LoVo (cell line): ENCODE measurements at places on chromosomes 1 and 21.

GRCh38 chr1:29156543-29157268 lies 25.0 kb downstream of the SRSF4 start:
- no peak for DNase-seq

- DNase-seq = peak; percentile 68
Observed at GRCh38 chr1:225896937-225897549, 8.1 kb upstream of the LEFTY1 start.

DNA sequence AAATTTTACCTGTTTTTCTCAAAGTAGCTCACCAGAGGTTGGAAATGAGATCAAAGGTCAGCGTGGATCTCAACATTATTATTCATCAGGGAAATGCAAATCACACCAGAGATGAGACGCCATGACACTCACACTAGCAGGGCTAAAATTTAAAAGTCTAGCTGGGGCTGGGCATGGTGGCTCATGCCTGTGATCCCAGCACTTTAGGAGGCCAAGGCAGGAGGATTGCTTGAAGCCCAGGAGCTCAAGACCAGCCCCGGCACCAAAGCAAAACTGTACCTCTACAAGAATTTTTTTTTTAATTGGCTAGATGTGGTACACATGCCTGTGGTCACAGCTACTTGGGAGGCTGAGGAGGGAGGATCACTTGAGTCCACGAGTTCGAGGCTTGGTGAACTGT lies 41.4 kb upstream of the PCBP3 start:
- no peak for DNase-seq

- no peak for DNase-seq
Observed at GRCh38 chr1:217369996-217370551, 260.8 kb downstream of the GPATCH2 start.

- DNase-seq = no peak
Observed at GRCh38 chr21:17931080-17931479, 111.9 kb upstream of the C21orf91 start.

DNA sequence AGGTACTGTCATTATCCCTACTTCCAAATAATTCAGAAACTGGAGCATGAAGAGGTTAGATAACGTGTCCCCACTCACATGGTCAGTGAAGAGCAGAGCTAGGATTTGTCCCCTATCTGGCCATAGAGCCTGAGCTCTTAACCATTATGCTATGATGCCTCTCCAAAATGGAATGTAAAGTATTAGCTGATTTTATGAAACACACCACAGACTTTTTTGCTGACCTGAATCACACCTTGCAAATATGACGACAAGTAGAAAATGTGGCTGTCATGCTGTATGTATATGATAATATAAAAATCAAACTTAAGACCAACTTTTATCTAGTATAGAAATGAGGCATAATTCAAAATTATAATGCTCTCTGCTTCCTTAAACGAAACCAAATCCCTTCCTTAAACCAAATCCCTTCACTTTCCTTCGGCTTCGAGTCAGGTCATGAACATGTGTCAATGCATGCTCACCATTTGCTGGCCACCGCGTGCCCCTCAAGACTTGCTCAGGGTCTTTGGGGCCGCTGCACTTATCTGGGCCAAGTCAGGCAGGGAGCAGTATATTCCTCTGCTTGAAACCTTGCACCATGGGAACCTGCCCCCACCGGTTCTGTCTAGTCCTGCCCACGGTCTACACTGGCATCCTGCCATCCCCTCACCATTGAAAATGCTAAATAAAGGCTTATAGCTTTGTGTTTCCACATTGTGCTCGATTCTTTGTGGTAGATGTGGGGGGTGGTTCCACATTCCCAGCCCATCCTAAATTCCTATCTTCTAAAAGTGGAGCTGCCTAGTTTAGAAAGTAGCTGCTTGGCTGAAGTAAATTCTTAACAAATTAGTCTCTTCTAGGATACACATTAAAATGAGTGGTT lies 1.6 kb upstream of the TMCC2 start:
- no peak for DNase-seq

GRCh38 chr1:210764536-210764935 lies 369.4 kb downstream of the KCNH1 start:
- no peak for DNase-seq

- DNase-seq = no peak
Observed at GRCh38 chr1:1748686-1749321, 24.6 kb upstream of the CDK11A start.

DNA sequence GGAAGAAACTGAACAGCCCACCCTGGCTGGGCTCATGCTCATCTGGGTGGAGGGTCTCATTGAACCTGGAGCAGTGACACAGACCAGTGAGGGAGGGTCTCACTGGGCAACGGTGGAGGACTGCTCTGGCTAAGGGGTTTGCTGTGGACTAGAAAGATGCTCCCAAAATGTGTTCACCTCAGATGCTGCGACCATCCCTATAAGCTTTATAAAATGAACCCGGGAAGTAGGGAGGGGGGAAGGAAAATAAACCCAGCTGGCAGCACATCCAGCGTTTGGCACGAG lies 34.5 kb upstream of the LBR start:
- DNase-seq = no peak
